ENCODE measurements at places on chromosomes 1 and 21.

GRCh38 chr1:2983319-2983705, 38.0 kb upstream of the ACTRT2 start:
- no peak for DNase-seq

GRCh38 chr1:211603713-211604112, 24.8 kb upstream of the SLC30A1 start:
- DNase-seq = no peak

DNA sequence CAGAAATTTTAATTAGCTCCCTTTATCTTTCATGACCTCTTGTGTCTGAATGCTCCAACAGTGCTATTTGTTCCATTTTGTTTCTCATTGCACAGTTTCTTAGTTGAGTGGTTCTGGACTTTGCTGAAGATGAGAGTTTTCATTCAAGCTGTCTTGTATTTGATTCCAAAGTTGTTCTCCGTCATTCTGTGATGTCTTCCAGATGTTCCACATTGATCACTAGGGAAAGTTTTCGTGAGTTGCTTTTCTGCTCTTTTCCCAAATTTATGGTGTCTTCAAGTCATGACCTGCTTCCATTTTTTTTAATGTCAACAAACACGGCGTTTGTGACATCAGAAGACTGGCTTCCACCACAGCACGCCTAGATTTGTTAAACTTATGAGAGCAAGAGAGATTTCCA, 575.5 kb downstream of the MRPL39 start:
- no peak for DNase-seq

- no peak for DNase-seq
Measured at GRCh38 chr1:204509186-204509635, 7.0 kb upstream of the MDM4 start.

DNA sequence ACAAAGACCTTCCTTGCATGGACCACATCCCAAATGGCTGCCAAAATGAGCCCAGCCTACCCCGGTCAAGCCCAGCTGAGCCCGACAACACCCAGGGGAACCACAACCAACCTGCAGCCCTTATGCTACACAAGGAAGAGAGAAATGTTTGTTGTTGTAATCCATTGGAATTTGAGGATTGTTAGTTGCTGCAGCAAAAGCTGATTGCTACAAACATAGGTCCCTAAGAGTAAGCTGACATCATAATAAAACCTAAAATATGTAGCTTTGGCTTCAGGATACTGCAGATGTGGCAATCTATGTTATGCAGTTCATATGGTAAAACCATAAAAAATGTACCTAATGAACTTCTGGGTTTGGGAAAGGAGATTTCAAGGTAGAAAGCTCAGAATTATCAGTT, 65.5 kb upstream of the DNAH14 start:
- DNase-seq = no peak

DNA sequence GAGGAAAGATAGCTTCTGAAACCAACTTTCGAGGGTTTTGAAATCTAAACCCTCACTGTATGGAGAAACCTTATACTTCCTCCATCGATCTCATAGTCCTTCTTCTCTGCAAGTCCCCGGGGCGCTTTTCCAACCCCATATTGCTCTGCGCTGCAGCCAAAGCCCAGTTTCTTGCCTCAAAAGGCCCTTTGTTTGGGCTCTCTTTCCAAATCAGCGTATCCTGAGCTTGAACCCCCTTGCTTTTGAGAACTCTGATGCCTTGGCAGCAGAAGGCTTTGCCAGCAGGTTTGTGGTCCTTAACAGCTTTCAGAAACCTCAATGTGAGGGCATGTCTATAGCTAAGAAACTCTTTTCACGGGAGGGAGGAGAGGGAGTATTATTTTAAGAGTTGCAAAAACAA, 21.6 kb downstream of the PLPP3 start:
- DNase-seq = no peak

All from cortex of kidney (tissue), 1 donor.